ENCODE measurements at places on chromosomes 11 and 22.

- DNase-seq: no peak
Measured at GRCh38 chr22:37855462-37855861, 6.2 kb downstream of the EIF3L start.

GRCh38 chr11:132962041-132962440 lies 570.3 kb downstream of the OPCML start:
- DNase-seq: no peak

- peak; percentile 97 for DNase-seq
Measured at GRCh38 chr22:22161924-22162851, 82.4 kb upstream of the VPREB1 start.

GRCh38 chr11:10462746-10463300 lies 7.8 kb downstream of the AMPD3 start:
- no peak for DNase-seq

DNA sequence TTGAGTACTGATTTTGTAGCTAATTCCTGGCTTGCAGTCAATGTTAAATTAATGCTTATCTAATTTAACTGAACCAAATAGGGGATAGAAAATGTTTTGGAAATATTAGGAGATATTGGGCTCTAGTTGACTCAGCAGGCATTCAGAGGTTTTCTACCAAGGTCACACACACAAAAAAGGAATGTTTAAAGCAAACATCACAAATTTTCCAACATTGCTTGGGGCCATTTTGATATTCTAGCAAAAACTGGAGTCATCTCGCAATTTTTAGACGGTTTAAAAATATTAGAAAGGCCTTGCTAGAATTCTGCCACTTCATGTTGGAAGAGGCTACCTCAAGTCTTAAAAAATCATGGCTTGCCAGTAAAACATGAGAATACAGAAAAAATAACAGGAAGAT lies 2082.1 kb upstream of the RAG2 start:
- no peak for DNase-seq

DNA sequence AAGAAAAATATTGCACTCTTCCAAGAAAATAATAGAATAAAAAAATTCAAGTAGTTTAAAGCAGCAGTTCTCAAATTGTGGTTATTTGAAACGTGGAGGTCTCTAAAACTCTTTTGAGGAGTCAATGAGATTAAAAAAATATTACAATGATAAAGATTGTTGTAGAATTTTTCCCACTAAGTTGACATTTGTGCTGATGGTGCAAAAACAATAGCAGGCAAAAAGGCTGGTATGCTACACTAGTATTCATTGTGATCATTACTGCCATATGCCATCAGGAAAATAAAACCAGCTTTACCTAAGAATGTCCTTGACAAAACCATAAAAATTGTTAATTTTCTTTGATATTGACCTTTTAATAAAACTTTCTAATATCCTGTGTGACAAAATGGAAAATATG lies 505.2 kb upstream of the ANO5 start:
- no peak for DNase-seq

- DNase-seq: no peak
Measured at GRCh38 chr11:46686886-46687795, 13.3 kb downstream of the ARHGAP1 start.

DNA sequence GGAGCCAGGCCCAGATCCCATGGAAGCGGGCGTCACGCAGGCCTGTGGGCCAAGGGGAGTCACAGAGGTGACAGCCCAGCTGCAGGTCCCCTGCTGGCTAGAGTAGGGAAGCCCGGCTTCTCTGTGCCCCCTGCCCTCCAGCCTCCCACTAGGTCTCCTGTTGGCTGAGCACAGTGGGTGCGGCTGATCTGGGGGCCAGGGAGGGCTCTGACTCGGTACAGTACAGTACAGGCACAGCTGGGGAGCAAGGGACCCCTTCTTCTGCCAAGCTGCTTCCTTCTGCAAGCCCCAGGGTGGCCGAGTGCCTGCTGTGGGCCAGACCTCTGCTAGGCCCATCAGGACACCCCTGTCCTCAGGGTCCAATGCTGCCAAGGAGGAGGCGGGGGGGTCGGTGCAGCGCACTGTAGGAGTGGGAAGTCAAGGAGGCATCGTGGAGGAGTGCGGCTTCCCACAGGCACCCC lies 10.1 kb downstream of the SUSD2 start:
- no peak for DNase-seq

GRCh38 chr11:92830377-92831155 lies 138.9 kb upstream of the MTNR1B start:
- no peak for DNase-seq

DNA sequence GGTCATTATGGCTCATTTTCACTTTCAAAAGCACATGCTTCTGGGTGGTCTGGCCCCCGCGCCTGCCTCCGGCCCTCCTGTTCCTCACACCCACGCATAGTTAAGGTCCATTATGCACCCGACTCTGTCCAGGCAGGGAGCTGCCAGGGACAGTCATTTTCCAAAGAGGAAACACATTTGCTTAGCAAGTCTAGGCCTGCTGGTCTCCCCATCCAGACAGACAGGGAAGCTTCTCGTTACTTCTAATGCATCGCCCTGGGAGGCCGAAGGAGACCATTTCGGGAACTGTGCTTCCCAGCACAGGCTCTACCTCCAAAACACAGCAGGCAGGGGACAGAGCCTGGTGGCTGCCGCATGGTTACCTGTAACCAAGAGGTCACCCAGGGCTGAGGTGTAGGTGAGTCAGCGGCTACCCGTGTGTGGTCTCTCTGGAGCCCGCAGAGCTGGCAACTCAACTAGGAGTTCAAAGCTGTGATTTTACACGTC lies 87.1 kb upstream of the SHANK2 start:
- no peak for DNase-seq

- no peak for DNase-seq
Measured at GRCh38 chr11:6320411-6321155, at the start of gene CAVIN3. Gene CAVIN3 (minus strand): TSS chr11:6320501. CDS start chr11:6320476, 25 bp downstream.

DNA sequence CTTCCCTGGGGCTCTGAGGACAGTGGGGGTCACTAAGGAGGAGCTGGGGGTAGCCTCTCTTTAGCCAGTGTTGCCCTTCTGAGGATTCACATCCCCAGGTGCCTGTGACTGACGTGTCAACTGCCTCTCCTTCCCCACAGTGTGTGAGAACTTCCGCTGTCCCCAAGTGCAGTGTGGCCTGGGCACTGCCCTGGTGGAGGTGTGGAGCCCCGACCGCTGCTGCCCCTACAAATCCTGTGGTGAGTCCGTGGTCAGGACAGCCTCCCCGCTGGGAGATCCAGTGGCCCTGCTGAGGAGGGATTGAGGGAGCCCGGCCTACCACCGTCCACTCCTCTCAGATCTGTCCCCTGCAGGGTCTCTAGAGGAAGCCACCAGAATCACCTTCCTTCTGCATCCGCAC lies 81.1 kb upstream of the MYOD1 start:
- DNase-seq: no peak
